ENCODE measurements at places on chromosomes 7 and 10. TPM values are rescaled to one million over a fixed set of nuclear protein-coding genes. Genes with fewer than 3 reads are reported as not detected.

Gene HOGA1
- total RNA-seq, result 0.55 TPM

Gene RPEL1
- 0.04 TPM for total RNA-seq

Gene TLL2
- total RNA-seq, result not detected

Gene NEBL
- total RNA-seq, result 0.16 TPM

Gene SYT15B
- total RNA-seq, result not detected

Gene C7orf57
- 2.3 TPM for total RNA-seq

Gene ENTPD1
- not detected for total RNA-seq

Gene KEL
- total RNA-seq, result not detected

Gene NEUROG3
- not detected for total RNA-seq

Gene MSS51
- 0.57 TPM for total RNA-seq

Gene COMTD1
- 76.6 TPM for total RNA-seq

Gene AKR1C3
- 3.7 TPM for total RNA-seq

Gene TDRD1
- 0.31 TPM for total RNA-seq

Gene CAMK2B
- total RNA-seq, result 0.04 TPM

Gene CTAGE4
- 0.46 TPM for total RNA-seq

Gene CRTAC1
- not detected for total RNA-seq

Gene CALY
- not detected for total RNA-seq

Gene SUN3
- total RNA-seq, result not detected

Gene DENND11
- total RNA-seq, result 7.6 TPM

Gene ARHGAP22
- 9.0 TPM for total RNA-seq

Gene ACSL5
- not detected for total RNA-seq

Gene HOXA11
- total RNA-seq, result 1.3 TPM

Gene FBXW4
- 16.2 TPM for total RNA-seq

Gene VIPR2
- not detected for total RNA-seq

Gene FAM180A
- 0.08 TPM for total RNA-seq

Gene VGF
- total RNA-seq, result 0.08 TPM

Gene SHH
- total RNA-seq, result not detected

Gene ANKIB1
- total RNA-seq, result 27.5 TPM

Gene VWA2
- 2.7 TPM for total RNA-seq

Gene ADRA2A
- total RNA-seq, result not detected

Gene PPP1R17
- total RNA-seq, result not detected

Gene DBNL
- 167 TPM for total RNA-seq

Gene ZNRF2
- total RNA-seq, result 14.5 TPM

Gene CASP2
- 17.2 TPM for total RNA-seq

Gene LRRD1
- total RNA-seq, result not detected

Measured in hair follicular keratinocyte (primary cell).